ENCODE measurements at places on chromosomes 11 and 22. TPM values are rescaled to one million over a fixed set of nuclear protein-coding genes. Genes with fewer than 3 reads are reported as not detected.

- no peak for DNase-seq
Observed at GRCh38 chr11:117688255-117688797, 108.7 kb downstream of the DSCAML1 start.

DNA sequence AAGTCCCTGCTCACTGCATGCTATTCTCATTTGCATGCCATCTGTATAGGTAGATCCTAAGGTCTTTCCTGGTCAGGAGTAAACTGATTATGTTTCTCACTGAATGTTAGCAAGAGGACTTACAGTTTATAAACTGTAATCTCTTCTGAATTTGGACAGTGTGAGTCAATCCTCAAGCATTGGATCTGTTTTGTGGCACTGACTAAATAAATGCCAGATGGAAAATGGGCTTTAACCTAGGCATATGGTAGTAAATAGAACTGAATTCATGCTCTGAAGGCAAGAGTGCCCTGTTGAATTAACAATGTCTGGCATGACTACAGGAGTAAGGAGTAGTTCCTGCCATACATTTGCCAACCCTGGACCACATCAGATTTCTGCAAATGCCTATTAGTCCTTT, 11.4 kb downstream of the FAM181B start:
- DNase-seq: no peak

DNA sequence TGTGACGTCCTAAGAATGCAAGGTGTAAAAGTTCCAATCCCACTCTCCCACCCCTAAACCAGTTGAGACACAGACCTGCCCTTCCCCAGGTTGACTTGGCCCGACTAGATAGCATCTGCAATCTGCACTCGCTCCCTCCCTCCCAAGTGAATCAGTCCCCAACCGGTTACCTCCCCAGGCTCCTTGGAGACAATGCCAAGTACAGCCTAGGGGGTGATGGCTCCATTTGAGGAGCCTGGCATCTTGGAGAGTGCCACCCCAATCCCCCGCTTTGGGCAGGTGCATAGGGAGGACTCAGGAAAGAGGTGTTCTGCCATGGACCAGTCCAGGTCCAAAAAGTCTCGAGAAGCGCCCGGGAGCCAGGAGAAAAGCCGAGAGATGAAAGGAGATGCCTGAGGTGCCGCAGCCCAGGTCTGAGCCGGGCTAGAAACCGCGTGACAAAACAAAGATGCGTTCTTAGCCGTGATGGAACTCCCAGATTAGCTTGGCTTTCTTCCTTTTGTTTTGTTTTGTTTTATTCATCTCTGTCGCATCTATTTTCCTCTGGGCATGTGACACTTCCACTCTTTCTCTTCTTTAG, 18.7 kb upstream of the SNX32 start:
- no peak for DNase-seq

- no peak for DNase-seq
Observed at GRCh38 chr22:50272044-50272802, 2.0 kb upstream of the MAPK11 start.

DNA sequence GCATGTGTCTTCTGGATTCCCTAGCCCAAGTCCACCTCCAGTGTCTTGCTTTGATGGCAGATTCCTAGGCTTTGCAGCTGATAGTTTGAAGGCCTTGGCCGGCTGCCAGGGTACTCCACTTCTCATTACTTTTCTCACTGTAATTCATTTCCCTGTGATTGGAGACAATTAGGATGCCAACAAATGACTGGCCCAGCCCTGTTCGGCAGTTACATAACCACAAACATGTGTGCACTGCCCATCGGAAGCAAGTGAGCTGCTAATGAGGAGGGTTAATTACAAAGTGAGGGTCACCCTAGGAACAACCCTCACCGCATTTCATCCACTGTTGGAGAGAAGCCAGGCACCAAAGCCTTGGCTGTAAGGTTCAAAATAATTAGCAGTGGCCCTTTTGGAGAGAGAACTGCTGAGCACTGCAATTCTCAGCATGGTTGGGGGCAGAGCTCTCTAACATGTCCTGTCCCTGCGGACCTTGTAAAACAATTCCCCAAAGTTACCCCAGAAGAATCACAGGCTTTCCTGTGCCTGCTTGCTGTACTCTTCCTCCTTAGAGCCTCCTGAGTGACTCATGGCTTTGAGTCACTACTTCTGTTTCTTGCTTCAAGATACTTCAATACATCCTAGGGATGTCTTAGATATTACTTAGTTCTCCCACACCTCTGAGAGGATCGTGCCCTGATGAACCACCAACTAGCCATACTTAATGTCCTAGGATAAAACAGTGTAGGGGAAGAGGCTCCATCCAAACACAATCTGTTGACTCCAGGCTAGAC, 109.7 kb upstream of the GALNT18 start:
- no peak for DNase-seq

Gene CCDC188
- total RNA-seq: 0.12 TPM

Gene UPB1
- total RNA-seq: 0.40 TPM
